ENCODE measurements at places on chromosomes 2 and 18.

- DNase-seq = no peak
Observed at GRCh38 chr2:11016735-11017388, 105.1 kb downstream of the KCNF1 start.

DNA sequence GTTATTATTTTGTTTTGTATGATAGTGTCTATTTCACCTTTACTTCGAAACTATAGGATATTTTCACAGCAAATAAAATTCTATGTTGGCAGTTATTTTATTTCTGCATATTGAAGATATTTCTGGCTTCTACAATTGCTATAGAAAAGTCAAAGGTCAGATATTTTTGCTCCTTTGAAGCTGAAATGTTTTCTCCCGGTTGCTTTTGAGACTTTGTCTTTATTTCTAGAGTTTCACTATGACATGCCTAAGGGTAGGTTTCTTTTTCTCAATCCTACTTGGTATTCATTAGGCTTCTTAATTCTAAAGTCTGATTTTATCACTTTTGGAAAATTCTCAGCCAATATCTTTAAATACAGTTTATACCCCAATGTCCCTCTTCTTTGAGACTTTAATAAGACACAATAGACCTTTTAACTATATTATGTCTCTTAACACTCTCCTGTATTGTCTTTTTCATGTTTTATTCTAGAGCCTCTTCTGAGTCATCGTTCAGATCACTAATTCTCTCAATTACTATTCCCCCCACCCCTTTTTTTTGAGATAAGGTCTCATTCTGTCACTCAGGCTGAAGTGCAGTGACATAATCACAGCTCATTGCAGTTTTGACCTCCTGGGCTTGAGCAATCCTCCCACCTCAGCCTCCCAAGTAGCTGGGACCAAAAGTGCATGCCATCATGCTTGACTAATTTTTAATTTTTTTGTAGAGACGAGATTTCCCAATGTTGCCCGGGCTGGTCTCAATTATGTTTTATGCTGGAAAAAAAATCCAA, 50.5 kb downstream of the USP37 start:
- peak; percentile 16 for DNase-seq

GRCh38 chr18:60870261-60871153, 462.7 kb upstream of the CDH20 start:
- DNase-seq = no peak

GRCh38 chr2:88832311-88832991, 141.0 kb downstream of the RPIA start:
- DNase-seq = no peak

DNA sequence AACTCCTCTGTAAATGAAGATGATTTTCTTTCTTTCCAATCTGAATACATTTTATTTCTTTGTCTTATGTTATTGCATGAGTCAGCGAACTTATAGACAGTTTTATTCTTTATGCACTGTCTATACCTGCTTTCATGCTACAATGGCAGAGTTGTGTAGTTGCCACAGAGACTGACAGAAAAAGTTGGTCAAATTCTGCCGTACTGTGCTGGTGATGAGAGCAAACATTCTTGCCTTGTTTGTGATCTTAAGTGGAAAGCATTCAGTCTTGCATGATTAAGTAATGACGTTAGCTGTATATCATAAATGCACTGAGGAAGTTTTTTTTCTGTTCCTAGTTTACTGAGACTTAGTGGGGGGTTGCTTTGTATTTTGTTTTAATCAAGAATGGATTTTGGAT, 32.9 kb downstream of the ZC3H15 start:
- DNase-seq = peak; percentile 31
